Thyroid gland (tissue), 4 donors: ENCODE measurements at places on chromosomes 2 and 18. TPM values are rescaled to one million over a fixed set of nuclear protein-coding genes. Genes with fewer than 3 reads are reported as not detected.

Gene TMEM200C
- not detected for total RNA-seq

Gene CD28
- total RNA-seq, result 1.3 TPM

Gene DSC3
- total RNA-seq, result 1.5 TPM

Gene TMEM17
- total RNA-seq, result 6.0 TPM

Gene DQX1
- not detected for total RNA-seq

Gene FMNL2
- total RNA-seq, result 52.4 TPM

Gene TTN
- 6.3 TPM for total RNA-seq

- H3K36me3 ChIP-seq, result no peaks in the 10 kb centered on the region
- H3K27me3 ChIP-seq, result no peaks in the 10 kb centered on the region
- H3K4me3 ChIP-seq, result no peak overlapping the region
- DNase-seq, result no peak
- H3K27ac ChIP-seq, result no peak overlapping the region
- H3K4me1 ChIP-seq, result no peaks in the 10 kb centered on the region
Observed at GRCh38 chr2:96655526-96655925, 13.0 kb downstream of the FER1L5 start.

GRCh38 chr2:19810637-19811036 is 91.1 kb downstream of the TTC32 start:
- H3K27me3 ChIP-seq, result no peaks in the 10 kb centered on the region
- no peak for DNase-seq
- H3K36me3 ChIP-seq, result no peaks in the 10 kb centered on the region

DNA sequence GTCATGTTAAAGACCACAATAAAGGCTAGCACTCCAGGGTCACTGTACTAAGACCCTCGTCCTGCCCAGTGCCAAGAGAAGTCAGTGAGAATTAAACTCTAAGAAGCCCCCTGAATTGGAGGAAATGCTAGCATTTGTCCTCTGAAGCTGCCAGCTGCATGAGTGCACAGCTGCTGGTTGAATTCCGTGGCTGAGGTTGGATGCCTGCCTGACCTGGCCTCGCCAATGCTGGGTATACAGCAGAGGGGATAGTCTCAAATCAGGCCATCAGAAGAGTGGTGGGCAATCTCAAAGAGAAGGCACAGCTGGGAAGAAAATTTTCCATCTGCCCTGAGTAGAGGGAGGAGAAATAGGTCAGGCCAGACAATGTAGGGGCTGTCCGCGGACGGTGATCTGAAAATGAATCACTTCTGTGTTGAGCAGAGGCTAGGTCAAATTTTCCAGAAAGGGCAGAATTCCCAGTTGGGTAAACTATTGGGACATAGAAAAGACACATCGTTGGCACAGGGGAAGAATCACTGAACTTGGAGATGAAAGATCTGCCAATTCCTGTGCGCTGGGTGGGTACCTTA is 110.5 kb upstream of the AGAP1 start:
- H3K36me3 ChIP-seq, result no peaks in the 10 kb centered on the region
- no peak for DNase-seq
- no peaks in the 10 kb centered on the region for H3K27me3 ChIP-seq
- no peaks in the 10 kb centered on the region for H3K4me1 ChIP-seq

- H3K27me3 ChIP-seq, result no peaks in the 10 kb centered on the region
- DNase-seq, result no peak
- no peaks in the 10 kb centered on the region for H3K36me3 ChIP-seq
Observed at GRCh38 chr2:69624611-69625010, 18.9 kb downstream of the AAK1 start.

DNA sequence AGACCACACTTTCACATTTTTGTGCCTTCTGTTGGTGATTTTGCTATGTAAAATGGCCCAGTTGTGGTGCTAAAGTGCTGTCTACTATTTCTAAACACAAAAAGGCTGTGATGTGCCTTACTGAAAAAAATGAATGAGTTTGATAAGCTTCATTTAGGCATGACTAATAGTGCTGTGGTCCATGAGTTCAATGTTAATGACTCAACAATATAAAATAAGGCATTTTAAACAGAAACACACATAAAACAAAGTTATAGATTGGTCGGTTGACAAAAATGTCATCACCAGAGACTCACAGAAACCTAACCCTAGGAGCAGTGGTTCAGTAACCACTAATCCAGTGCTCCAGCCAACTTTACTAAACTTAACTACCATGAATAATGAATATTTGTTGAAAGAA is 160.0 kb downstream of the DNAH6 start:
- H3K4me1 ChIP-seq, result no peaks in the 10 kb centered on the region
- no peak overlapping the region for H3K4me3 ChIP-seq
- no peak overlapping the region for H3K27ac ChIP-seq
- no peak for DNase-seq
- H3K36me3 ChIP-seq, result no peaks in the 10 kb centered on the region
